Right ventricle myocardium superior (tissue), 1 donor: ENCODE measurements at places on chromosomes 4 and X. TPM values are rescaled to one million over a fixed set of nuclear protein-coding genes. Genes with fewer than 3 reads are reported as not detected.
A peak's percentile ranks its signal among the peaks of the same experiment; 100 is the strongest.

DNA sequence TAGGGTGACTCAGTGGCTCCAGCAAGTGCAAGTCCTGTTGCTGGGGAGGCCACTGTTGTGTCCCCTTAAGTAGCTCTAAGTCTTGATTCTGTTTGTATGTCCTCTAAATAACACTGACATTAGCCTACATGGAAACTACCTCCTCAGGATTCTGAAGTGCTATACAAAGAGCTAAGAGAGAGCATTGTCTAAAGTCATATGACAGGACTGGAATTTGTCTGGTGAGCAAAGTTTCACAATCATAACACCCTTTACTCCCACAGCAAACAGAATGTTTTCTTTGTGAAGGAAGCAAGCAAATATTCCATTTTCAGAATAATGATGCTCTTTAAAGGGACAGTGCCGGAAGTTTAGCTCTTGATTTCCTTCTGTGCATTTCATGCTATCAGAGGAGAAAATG, 23.4 kb upstream of the CT47A1 start:
- no peak for DNase-seq

GRCh38 chr4:183499801-183500200, 5.1 kb upstream of the ING2 start:
- no peak for DNase-seq

Gene GAB1
- 72.5 TPM for total RNA-seq

- no peak for DNase-seq
Measured at GRCh38 chrX:12162420-12162819, 24.1 kb downstream of the FRMPD4 start.

Gene GPR173
- 0.67 TPM for total RNA-seq

- DNase-seq, result no peak
Measured at GRCh38 chr4:917466-917865, 14.7 kb downstream of the GAK start.

GRCh38 chrX:68345025-68345424, 88.3 kb downstream of the OPHN1 start:
- DNase-seq, result no peak

Gene SLC34A2
- total RNA-seq, result 0.11 TPM

GRCh38 chrX:13649838-13650237, 3.1 kb upstream of the TCEANC start:
- no peak for DNase-seq

GRCh38 chrX:109347632-109348031, 134.3 kb downstream of the GUCY2F start:
- DNase-seq, result no peak

DNA sequence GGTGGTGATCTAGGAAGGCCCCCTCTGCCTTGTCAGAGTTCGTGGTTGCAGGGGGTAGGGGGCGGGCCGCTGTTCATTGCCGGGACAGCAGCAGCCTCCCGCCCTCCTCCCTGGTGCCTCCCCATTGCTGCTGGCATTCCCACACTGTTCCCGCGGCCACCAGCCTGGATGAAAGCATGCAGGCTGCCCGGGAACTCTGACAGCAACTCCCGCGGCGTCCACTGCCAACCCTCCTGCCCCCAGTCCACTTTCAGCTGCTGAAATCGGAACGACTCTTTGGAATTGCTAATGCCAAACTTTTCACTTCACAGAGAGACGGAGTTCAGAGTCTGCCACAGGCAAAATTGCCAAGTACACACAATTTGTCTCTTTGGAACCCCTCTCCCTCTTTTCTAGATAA, 121.9 kb downstream of the BEND2 start:
- DNase-seq, result peak; percentile 49

GRCh38 chr4:32775049-32775448, 2054.9 kb downstream of the PCDH7 start:
- DNase-seq, result no peak

- no peak for DNase-seq
Measured at GRCh38 chrX:78800694-78801093, 53.2 kb downstream of the LPAR4 start.

- DNase-seq, result no peak
Measured at GRCh38 chr4:22410645-22411247, 105.1 kb downstream of the ADGRA3 start.

GRCh38 chrX:43446752-43447151, 209.3 kb upstream of the MAOA start:
- no peak for DNase-seq

- no peak for DNase-seq
Measured at GRCh38 chrX:123171781-123172180, 12.3 kb upstream of the GRIA3 start.

GRCh38 chr4:147741190-147741788, 9.4 kb downstream of the ARHGAP10 start:
- no peak for DNase-seq

Gene PNMA6A
- total RNA-seq, result 3.0 TPM

- DNase-seq, result no peak
Measured at GRCh38 chrX:17496407-17496806, 121.4 kb downstream of the NHS start.

Gene SCML1
- total RNA-seq, result 5.7 TPM

Gene TEX13A
- not detected for total RNA-seq

DNA sequence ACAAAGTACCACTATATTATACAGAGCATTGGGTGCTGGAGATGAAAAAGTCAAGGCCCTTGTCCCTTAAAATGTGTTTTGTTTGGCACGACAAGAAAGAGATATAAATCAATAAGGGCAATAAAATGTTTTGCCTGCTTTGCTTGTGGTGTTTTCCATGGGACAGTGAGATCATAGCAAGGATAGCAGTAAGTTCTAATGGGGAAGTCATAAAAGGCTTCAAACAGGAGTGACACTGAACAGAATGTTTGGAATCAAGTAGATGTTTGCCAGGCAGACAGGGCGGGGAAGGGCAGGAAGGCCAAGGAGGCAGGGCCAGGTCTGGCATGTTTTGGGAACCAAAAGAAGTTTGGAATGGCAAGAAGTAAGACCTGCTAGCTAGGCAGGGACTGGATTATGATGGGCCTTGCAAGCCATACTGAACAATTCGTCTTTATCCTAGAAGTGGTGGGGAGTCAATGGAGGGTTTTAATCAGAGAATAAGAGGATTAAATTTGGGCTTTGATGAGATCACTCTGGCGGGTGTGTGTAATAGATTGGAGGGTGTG, 16.4 kb downstream of the FGF2 start:
- no peak for DNase-seq

DNA sequence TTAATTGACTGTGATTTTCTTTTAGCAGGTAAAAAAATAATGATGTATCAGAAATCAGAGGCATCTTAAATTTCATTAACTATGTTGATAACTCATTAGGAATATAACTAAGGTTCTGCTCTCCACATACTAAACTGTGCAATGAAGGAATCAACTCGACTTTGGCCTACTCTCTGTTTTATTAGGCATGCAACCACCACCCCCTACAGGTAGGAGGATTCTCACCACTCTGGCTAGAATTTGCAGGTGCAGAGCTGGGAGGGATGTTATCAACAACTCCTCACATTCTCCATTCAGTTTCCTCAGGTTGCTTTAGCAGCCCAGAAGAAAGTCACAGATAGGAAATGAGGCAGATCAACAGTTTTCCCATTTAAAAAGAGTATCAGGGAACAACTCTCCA, 160.1 kb downstream of the COX18 start:
- no peak for DNase-seq

Gene RPGR
- 3.5 TPM for total RNA-seq

Gene ALB
- total RNA-seq, result 4.5 TPM

GRCh38 chr4:47499700-47500099, 14.6 kb downstream of the ATP10D start:
- DNase-seq, result no peak

DNA sequence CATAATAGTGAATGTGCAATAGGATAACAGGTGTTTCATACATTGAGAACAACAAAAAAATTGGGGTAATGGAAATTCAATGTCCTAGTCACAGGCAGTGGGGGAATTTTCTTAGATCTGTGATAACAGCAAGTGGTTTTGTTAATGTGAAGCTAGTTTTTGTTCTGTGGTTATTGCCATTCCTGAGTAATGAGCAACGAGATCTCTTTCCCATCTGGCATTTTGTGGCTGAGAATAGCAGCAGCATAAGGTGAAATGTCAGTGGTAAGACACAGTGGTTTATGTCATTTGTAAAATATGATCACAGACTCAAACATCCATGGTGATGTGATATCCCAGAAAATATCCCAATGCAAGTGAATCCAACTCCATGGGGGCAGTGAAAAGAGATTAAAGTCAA, 497.5 kb downstream of the KCNIP4 start:
- DNase-seq, result no peak

DNA sequence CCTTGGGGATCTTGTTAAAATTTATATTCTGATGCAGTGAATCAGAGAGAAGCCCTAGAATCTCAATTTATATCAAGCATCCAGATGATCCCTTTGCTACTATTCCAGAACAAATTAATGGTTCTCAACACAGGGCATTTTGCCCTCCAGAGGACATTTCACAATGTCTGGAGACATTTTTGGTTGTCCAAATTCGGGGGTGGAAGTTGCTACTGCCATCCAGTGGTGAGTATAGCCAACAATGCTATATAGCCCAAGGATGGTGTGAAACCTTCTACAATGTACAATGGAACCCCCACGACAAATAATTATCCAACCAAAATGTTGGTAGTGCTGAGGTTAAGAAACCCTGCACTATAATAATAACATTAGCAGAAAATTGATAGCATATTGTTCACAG, 2440.0 kb downstream of the PCDH7 start:
- DNase-seq, result no peak

DNA sequence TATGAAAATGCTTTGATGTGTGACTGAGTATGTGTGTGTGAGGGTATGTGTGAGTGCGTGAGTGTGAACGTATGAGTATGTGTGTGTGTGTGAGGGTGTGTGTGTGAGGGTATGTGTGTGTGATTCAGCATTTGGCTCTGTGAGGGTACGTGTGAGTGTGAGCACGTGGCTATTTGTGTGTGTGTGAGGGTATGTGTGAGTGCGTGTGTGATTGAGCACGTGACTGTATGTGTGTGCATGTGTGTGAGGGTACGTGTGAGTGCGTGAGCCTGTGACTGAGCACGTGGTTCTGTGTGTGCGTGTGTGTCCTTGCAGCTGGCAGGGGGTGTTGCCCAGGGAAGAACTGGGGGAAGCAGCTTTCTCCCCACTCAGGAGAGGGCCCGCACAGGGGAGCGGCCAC, 16.1 kb upstream of the PPP2R3B start:
- no peak for DNase-seq

- no peak for DNase-seq
Measured at GRCh38 chr4:82809619-82810018, 11.0 kb upstream of the SCD5 start.

Gene GCNA
- total RNA-seq, result 2.2 TPM

- DNase-seq, result no peak
Measured at GRCh38 chr4:65651031-65651430, 19.3 kb downstream of the EPHA5 start.

Gene C4orf54
- total RNA-seq, result 0.73 TPM

GRCh38 chr4:59583845-59584568, 1616.1 kb upstream of the ADGRL3 start:
- DNase-seq, result no peak

DNA sequence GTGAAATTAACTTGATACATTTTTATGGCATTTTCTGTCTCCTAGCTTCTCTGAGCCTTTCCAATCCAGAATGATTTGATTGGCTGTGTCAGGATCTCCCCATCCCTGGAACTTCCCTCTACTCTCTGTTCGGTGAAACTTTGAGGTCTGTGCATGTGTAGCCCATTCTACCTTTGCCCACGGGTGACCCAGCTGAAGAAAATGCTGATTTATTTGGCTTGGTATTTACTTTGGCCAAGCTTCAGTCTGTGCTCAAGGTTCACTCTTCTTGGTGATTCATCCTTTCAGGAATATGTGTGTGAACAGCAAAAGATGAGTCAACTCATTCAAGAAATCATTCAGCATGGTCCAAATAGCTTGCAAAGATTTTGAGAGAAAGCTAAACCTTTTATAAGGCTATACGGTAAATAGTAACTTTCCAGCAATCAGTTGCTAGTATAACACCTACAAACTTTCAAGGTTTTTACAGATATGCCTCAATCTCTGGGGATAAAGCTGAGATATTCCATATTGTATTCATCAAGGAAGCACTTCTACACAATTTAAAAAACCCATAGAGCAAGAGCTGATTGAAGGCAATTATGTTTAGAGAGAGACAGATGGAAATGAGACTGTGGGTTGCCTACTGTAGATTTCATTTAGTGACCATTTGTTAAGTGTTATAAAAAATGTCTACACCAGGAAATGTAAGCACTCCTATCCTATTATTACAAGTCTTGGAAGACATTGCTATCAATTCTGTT, 233.9 kb upstream of the CXXC4 start:
- no peak for DNase-seq

DNA sequence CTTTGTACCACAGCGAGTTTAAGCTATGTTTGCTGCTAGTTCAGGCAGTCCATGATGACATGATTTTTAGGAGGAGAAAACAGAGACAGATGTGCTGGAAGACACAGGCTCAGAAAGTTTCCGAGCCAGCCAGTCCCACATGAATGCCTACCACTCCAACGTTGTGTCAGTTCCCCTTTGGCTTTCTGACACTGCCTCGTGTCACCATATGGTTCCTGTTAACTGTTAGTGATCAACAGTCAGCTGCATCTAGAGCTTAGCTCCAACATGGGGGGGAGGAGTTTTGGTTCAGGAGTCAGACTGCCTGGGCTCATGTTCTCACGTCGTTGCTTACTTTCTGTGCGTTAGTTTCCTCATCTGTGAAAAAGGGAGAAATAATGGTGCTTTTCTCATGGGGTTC, 343.7 kb downstream of the MID1IP1 start:
- no peak for DNase-seq

- DNase-seq, result no peak
Measured at GRCh38 chr4:155624478-155624877, 42.2 kb upstream of the GUCY1A1 start.

DNA sequence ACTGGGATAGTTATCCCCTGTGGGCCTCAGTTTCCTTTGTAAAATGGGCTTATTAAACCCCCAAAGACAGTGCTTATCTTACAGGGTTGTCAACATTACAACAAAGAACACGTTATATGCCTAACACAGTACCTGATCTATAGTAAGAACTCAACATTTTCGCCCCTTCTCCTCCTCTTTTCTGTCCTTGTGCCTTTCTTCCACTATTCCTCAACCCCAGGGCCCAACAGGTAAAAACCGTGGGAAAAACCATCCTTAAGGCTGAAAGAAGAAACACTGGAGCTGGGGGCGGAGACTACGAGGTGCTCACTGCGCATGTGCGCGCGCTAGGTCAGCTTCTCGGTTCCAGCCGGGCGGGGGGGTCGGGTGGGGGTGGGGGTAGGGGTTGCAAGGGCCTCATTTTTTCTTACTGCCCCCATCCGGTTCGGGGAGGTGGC, 426 bp upstream of the XIAP start:
- peak; percentile 85 for DNase-seq

Gene ZNF157
- total RNA-seq, result not detected

Gene FAM133A
- total RNA-seq, result not detected
